ENCODE measurements at places on chromosomes 1 and 21.
A peak's percentile ranks its signal among the peaks of the same experiment; 100 is the strongest.

GRCh38 chr1:153548722-153549688 lies at the start of gene S100A3:
TSS of gene S100A3 (minus strand) at chr1:153549258. CDS start at chr1:153548485, 773 bp downstream.
- peak; percentile 61 for DNase-seq

GRCh38 chr1:89203166-89203565 lies 4.4 kb upstream of the GBP4 start:
- DNase-seq = peak; percentile 22

DNA sequence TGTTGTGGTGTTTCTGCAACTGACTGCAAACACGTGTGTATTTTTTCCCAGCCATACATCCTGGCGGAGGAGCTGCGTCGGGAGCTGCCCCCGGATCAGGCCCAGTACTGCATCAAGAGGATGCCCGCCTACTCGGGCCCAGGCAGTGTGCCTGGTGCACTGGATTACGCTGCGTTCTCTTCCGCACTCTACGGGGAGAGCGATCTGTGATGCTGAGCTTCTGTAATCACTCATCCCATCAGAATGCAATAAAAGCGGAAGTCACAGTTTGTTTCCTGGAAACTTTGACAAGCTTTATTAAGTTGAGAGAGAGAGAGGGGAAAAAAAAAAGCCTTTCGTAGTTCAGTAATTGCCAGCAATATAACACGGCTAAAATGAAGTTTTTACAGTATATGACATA lies 32.7 kb upstream of the MTR start:
- DNase-seq = no peak

DNA sequence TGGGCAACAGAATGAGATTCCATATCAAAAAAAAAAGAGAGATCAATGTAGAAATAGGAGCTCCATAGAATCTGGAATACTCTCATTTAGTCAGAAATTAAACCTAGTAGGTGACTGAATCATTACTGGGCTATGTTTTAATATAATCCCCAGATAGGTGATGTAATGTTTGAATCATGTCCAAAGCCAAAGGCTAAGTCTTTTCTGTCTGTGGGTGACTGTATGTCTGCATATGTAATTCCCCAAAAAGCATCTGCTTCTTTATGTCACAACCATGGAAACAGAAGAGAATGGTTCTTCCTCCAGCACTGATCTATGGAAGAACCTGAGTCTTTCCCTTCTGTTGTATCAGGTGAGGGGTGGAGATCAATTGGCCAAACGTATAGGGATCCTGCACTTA lies 5.8 kb downstream of the LAMC2 start:
- DNase-seq = peak; percentile 79

DNA sequence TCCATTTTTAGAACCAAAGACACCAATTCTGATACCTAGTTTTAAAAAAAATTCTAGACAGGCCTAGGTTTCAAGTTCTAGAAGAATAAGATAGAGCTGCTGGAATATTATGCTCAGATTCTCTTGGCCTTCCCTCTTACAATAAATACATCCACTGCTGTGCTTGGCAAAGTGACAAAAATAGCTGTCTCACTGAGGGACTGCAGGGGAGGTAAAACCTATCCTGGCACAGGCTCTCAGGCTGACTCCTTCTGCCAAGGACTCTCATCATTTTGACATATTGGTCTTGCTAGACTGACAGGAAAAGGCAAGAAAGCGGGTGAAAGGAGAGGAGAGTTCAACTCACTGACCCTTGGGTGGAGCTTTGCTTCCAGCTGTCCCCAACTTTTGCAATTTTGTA lies 197.0 kb upstream of the LHX8 start:
- no peak for DNase-seq

- DNase-seq = no peak
Observed at GRCh38 chr1:110309139-110309538, 30.0 kb upstream of the RBM15 start.

DNA sequence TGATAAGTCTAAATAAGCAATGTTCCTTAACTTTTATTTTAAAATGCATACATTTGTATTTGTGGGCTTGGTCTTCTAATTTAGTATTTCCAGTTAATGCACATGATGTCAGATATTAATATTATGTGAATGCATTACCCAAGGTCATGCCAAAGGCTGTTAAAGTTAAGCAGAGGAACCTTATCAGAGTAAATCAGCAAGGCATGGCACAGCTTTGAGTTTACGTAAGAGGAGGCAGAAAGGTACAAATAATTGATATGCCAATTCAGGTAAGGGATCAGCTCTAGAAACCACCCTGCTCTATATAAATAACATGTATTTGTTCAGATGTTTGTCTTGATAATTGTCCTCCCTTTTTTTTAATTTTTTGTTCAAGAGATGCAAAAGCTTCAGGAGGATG lies 64.5 kb upstream of the CHRM3 start:
- DNase-seq = no peak

- no peak for DNase-seq
Observed at GRCh38 chr1:180652792-180653191, 21.0 kb downstream of the XPR1 start.

- DNase-seq = no peak
Observed at GRCh38 chr1:153928791-153929341, 6.1 kb upstream of the GATAD2B start.

- DNase-seq = no peak
Observed at GRCh38 chr1:106571109-106571508, 485.4 kb upstream of the PRMT6 start.

DNA sequence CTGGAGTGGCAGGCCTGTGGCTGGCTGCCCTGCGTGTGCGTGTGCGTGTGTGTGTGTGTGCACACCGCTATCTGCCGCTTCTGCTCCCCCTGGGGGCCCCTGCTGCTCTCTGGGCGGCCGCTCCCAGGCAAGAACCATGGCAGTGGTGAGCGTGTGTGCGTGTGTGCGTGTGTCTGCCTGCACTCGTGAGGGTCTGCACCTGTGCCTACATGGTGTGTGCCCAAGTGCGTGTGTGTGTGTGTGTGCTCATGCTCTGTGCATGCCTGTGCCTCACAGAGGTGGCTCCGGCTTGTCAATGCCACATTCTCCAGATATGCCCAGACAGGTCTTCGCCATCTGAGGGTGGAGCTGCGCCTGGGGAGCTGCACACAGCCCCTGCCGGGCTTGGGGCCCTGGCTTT lies 18.7 kb upstream of the PEX10 start:
- DNase-seq = no peak

DNA sequence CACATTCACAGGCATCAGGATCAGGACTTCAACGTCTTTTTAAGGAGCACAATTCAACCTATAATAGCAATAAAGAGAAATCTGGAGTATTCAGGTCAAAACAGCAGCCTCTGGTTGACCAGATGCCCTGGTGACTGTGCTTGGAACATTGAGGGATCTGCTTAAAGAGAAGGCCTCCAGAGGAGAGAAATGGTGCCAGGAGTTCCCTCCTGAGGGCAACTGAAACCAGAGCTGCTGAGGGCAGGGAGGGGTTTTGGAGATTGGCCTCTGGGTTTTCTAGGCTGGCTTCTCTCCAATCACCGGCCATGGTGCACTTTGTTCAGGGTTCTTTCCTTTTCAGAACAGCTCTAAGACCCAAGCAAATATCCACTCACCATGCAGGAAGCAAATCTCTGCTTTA lies 190.7 kb upstream of the KIAA0040 start:
- no peak for DNase-seq

GRCh38 chr1:102851616-102852015 lies 256.7 kb downstream of the COL11A1 start:
- DNase-seq = no peak

GRCh38 chr21:43355266-43355924 lies 71.5 kb downstream of the SIK1 start:
- DNase-seq = no peak

GRCh38 chr1:207822124-207822601 lies 70.3 kb downstream of the CD46 start:
- no peak for DNase-seq

DNA sequence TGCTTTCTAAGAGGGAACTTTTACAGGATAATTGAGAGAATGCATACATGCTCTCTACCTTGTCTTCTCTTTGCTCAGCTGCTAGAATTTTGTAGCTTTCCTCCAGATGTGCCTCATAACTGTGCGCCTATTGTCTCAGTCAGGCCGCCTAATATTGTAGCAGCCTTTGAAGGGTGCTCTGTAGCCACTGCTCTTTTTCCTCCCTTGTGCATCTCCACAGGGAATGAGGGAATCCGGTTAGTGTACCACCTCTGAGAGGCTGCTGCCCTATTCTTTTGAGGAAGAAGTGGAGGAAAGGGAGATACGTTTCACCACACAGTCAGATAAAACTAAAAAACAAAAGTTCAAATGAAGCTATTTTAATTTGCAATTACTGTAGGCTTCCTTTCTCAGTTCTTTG lies 22.8 kb downstream of the TTC3 start:
- no peak for DNase-seq

- DNase-seq = no peak
Observed at GRCh38 chr21:40043423-40043822, 176.2 kb downstream of the PCP4 start.

DNA sequence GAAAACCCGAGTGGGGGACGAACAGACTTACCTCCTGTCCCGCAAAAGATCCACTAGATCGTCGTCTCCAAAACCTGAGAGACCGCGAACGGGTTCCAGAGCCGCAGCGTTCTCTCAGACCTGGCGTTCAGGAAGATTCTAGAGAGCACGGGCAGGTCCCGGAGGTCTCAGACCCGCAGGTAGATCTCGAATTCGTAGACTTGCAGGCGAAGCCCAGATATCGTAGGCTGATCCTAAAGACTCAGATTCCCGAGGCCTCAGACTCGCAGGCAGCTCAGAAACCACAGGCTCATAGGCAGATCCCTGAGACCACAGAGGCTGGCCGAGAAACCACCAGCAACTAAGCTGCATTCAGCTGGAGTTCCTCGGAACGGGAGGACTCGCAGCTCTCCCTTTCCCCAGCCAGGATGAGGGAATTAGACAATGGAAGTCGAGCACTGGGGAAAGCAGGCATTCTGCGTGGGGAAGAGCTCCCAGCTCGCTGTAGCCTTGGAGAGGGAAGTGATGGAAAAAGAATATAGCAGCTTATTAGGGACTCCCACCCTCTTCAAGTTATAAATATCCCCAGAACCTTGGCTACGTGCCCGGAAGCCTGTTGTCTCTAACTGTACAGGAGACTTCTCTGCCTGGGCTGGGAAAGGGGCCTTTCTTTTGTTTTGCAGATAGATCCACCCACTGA lies at the start of gene ZNF436:
Gene ZNF436, minus strand, starts transcription at position 502 of the 679 bp plus-strand sequence. CDS start 1,831 bp downstream, outside the sequence.
- peak; percentile 81 for DNase-seq

GRCh38 chr1:209697126-209697525 lies 7.5 kb upstream of the HSD11B1 start:
- DNase-seq = no peak

DNA sequence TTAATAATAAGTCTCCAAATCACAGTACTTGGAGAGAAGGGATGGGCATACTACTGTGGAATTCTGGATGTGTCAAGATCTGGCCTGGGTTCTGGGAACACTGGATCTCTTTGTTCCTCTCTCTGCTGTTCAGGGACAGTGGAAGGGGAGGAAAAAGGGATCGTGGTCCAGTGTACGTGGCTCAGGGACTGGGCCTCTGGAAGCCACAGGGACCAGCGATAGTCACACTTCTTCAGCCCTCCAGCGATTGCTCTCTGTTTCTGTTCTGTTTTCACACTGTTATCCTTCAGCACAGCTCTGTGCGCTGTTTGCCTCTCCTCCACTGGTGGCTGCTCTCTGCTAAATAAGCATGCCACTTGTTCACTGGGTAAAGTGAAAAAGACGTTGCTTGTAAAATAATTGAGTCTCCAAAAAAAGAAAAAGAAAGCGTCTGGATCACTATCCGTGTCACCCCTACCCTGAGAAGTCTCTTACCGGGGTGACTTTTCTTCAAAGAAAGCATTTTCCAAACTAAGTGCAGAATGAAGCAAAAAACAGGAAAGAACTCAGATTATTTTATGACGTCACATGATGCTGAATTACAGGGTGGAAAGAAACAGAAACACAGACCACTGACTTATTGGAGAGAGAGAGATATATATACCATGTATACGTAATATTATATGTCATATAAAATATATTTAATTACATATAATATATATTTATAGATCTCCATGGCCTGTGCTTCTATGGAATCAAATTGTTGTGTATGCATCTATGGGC lies 279.4 kb downstream of the RGS7 start:
- DNase-seq = no peak

DNA sequence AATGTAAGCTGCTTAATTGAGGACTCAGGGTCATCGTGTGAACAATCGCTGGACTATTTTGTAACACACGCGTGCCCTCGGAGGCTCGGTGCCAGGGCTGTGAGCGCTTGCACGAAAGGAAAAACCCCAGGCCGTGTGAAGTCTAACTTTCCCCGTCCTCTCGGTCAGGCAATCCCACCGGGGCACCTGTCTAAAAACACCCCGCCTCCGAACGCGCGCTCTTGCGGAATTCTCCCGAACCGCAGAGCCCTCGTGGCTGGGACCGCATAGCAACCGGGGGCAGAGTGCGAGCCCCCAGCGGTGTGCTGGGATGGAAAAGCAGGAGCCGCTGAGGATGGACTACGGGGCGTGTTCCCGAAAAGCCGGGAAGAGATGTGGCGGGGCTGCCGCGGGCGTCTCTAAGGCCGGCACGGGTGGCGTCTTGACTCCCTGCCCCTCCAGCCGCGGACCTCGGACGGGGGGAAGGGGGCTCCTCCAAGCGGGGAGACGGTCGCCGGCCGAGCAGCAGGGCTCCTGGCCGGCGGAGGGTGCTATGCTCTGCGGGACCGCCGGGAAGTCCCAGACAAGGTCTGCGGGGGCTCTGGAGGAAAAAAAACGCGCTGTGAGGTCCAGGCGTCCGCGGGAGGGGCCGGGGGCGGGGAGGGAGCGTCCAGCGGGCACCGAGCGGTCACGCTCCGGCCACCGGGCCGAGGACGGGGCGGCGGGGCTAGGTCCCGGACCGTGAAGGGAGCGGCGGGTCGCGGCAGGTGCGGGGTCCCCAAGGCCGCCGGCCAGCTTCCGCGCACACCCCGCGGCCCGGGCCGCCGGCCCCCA lies 936 bp downstream of the ZBTB21 start:
- no peak for DNase-seq

GRCh38 chr1:6030547-6031261 lies 15.0 kb upstream of the KCNAB2 start:
- DNase-seq = no peak

DNA sequence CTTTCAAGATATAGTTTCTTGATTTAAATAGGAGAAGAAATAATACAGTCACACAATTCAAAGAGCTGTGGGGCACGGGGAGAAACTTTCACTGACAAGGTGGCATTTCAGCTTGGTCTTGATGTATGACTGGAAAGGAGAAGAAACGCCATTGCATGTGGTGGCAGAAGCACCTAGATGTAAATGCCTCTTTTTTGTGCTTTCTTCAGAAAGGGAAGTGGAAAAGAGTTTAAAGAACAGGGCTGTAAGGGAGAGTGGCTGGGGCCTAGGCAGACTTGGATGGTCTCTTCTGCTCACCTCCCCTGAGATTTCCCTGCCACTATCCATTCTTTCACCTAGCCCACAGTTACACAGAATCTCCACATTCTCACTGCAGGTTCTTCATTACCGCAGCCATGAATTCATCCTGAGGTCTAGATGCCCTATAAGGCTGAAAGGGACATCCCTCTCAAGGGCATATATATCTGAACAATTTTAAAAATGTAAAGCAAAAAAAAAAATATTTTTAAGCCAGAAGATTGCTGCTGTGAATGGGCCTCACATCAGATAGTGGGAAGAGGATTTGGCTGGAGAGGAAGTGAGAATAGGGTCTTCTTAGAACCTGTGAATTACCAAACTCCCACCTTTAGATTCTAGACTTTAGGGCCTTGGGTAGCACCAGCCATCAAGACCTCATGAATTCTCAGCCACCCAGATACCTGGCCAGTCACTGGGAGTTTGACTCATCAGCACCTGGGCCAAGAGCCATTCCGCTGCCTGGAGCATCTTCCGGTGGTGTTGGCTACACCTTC lies 23.4 kb downstream of the CACNA1E start:
- DNase-seq = no peak

GRCh38 chr1:36835017-36835695 lies 199.2 kb downstream of the GRIK3 start:
- DNase-seq = no peak

GRCh38 chr1:181101581-181102226 lies 13.2 kb downstream of the IER5 start:
- DNase-seq = peak; percentile 46
